Left lobe of liver (tissue), 2 donors: ENCODE measurements at places on chromosomes 2 and 18.

GRCh38 chr2:240394549-240394948, 40.9 kb upstream of the GPC1 start:
- no peak for DNase-seq

- no peak for DNase-seq
Measured at GRCh38 chr2:238863749-238864206, 15.9 kb downstream of the TWIST2 start.

- DNase-seq, result no peak
Measured at GRCh38 chr2:232901736-232902578, 31.9 kb downstream of the SNORC start.

DNA sequence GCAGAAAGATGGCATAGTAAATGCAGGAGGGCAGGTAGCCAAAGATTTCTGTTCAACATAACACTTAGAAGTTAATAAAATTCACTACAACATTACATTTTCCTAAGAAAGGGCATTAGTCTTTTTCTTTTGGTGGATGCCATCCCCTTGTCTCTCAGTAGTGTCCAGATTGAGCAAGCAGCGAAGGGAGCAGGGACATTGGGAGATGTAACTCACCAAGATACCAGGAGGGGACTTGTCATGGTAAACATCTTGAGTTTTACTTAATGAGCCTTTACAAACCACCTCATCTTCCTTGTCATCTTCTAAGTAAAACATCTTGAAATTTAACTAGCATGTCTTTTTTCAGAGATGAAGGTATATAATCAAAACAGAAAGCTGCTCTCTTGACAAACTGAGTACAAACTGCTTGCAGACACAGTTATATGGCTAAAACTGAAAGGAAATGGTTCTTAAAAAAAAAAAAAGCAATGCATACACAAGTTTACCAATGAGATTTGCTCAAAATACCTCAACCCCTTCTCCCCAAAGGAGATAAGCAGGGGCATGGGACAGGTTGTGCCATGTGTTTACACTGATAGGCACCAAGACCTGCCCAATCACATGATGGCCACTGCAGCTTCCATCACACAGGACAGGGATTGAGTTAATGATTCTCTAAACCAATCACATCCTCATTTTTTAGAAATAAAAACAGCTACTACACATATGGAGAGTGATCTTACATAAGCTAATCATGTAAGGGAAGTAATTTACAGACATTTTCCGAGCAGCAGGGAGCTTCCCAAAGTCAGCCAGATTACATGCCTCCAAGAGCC, 30.3 kb downstream of the LPIN2 start:
- DNase-seq, result peak; percentile 89

- peak; percentile 86 for DNase-seq
Measured at GRCh38 chr2:168559187-168559586, 103.1 kb downstream of the CERS6 start.

GRCh38 chr2:46520130-46520711, 40.9 kb downstream of the TMEM247 start:
- no peak for DNase-seq

DNA sequence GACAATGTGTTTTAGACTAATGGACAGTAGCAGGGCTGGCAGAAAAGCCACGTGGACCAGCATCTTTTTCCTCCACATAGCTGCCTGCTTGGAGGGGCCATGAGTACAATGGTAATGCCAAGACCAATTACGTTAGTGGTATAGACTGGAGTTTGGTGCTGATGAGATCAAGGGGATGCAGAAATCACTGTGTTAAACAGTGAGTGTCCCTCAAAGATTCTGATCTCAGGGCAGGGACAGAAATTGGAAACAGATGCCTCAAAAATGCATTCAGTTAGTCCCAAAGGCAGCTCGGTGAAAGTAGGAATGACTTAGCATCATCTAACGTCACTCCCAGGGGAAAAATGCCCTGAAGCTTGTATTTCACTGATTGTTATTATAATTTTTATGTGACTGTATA, 72.4 kb downstream of the SLC16A14 start:
- no peak for DNase-seq

DNA sequence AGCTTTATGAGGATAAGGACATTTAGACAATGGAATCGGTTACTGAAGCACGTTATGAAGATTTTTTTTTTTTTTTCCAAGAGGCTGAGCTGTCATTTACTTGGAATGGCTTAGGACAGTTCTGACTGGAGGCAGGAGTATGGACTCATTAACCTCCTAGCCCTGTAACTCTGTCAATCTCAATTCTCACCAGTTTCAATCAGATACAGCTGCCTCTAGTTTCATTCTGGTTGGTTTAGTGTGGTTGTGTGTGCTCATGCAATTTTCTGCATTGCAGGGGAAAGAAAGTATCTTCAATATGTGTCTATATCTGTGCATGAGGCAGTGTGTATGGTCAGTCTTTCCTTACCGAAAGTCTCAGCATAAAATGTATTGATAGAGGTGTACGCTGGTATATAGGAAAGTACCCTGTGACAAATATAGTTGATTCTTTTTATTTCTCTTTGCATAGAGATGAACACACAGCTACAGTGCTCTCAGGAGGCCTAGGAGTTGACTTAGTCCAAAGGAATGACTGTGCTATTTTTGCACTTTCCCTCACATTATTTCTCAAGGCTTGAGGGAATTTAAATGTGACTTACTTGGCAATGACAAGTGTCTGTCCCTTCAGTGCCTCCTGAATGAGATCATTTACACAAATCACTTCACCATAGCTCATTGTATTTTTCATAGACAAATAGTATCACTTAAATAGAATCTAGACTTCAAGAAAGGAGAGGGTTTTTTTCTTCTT, 50.5 kb upstream of the GRB14 start:
- no peak for DNase-seq

DNA sequence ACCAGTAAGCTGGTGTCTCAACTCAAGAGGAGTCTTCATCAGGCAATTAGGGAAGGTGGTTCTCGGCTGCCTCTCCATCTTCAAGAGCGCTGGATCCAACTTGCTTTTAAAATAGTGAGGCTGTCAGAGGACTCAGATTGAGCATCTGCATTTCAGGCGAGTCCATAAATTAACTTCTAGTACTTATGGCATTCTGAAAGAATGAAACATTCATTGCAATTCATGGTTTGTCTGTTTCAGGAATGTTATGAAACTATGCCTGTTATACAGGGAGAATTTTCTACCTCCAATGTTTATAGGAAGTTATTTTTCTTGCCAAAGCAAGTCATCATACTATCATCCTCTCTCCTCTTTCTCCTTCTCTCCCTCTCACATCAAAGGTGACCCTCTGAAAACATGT, 883.2 kb downstream of the SLC4A3 start:
- DNase-seq, result no peak

DNA sequence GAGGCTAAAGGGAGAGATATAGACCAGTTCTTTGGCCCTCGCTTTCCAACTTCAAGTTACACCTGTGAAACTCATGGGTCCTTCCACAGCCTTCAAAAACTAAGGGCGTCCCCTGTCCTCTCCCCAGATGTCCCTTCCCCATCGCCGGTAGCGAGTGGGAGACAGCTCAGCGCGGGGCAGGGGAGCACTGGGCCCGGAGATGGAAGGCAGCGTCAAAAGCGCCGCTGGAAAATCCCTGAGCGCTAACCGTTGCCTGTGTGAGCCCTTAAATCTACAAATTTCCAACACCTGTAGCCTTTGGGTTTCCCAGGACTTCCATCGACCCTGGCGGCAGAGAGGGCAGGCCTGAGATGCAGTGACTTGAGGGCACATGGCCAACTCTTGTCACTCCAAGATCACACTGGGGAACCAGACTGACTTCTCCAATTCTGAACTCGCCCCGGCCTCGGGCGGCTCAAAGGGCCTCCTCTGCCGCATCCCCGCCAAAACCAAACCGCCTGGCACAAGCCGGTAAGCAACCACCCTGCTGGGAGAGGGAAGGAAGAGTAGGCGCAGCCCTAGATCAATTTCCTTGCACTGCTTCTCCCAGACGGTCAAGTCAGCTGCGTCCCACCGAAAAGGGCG, 879 bp upstream of the EPAS1 start:
- DNase-seq, result peak; percentile 66

DNA sequence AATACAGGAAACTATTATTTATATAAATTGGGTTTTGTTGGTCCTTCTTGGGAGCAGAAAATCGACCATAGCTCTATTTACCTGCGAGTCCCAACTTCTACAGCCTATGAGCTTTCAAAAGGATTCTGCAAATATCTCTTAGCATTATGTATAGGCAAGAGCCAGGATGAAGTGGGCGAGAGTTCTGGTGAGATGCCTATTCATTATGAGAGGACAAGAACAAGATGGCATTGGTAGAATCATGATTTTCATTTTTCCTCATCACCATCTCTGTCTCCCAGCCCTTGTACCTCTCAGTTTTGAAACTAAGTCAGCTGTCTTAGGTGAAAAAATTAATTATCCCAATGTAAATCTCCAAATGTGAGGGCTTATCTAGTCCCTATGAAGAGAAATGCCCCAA, 25.0 kb downstream of the WIPF1 start:
- no peak for DNase-seq

- no peak for DNase-seq
Measured at GRCh38 chr2:134056173-134056572, 197.7 kb upstream of the MGAT5 start.

- DNase-seq, result peak; percentile 60
Measured at GRCh38 chr2:8333177-8333831, 348.6 kb upstream of the ID2 start.

DNA sequence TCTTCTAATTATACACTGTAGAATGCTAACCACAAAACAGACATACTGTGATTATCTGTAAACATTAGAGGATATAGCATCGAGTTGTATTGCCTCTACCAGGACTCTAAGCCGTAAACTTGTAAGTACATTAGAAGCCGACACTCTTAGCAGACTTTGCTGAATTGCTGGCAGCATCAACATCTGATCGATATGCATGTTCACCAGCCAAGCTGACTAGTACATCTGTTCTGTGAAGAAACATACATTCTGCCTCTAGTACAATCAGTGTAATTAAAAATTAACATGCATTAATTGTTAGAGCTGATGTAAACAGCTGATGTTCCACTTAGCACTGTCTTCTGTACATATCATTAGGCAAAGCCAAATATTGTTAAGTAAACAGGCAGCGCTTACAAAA, 502.2 kb downstream of the NR4A2 start:
- no peak for DNase-seq

DNA sequence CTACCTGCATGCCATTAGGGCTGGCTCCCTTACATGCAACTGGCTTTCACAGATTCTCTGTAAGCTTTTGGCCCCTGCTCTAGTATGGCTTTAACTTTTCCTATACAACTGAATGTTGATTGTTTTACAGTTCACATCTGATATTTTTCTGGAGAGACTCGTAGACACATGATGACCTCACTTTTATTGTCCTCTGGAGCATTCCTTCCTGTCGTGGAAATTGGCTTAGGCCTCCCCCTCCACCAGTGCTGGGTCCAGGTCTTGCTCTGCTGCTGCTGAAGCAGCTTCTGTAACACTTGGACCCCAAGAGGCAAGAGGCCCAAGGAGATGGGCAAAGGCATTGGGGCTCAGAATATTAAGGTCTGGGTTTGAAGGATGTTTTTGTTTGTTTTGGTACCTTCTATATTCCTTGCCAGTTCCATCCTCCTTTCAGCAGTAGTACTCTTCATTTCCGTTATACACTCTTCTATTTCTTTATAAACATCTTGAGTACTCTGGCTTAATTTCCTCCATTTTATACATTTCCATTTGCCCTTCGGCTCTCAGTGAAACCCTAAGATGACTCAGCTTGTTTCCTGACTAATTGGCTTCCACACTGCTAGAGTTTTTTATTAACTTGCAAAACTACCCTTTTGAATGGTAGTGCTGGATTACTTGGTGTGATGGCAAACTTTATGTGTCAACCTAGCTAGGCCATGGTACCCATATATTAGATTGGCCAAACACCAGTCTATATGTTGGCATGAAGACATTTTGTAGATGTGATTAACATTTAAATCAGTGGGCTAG, 219.8 kb downstream of the CDCA7 start:
- no peak for DNase-seq

DNA sequence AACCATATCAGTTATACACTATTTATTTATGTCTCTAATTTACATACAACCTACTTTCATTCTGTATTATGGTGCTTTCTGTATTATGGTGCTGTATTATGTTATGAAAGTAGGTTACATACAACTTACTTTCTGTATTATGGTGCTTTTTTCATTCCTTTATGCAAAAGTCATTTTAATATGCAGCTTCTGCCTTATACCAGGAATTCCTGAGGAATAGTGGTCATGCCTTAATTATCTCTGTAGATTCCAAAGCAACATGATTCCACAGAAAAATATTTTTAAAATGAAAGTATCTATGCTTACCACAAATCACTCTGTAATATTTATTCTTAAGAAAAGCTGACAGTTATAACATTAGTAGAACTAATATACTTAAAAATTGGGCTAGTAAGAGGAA, 922.0 kb upstream of the NRXN1 start:
- DNase-seq, result no peak

GRCh38 chr2:65666156-65666725, 233.8 kb upstream of the SPRED2 start:
- no peak for DNase-seq

- DNase-seq, result no peak
Measured at GRCh38 chr18:25077944-25078723, 273.8 kb downstream of the ZNF521 start.

DNA sequence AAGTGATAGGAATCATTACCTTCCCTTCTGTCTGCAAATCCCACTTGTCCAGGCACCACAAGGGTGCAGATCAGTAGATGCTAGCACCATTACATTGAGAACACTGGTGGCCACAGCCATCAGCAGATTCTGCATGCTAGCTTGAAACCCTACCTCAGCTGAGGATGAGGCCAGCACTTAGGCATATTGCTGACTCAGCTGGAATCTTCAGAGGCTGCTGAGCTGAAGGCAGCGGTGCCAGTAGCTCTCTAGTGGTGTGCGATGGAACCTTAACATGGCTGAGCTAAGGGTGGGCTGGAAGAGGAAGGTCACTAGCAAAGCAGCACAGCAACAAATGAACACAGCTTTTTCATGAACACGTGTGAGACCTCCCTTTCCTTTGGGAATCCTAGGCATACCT, 19.0 kb upstream of the CPO start:
- DNase-seq, result no peak

DNA sequence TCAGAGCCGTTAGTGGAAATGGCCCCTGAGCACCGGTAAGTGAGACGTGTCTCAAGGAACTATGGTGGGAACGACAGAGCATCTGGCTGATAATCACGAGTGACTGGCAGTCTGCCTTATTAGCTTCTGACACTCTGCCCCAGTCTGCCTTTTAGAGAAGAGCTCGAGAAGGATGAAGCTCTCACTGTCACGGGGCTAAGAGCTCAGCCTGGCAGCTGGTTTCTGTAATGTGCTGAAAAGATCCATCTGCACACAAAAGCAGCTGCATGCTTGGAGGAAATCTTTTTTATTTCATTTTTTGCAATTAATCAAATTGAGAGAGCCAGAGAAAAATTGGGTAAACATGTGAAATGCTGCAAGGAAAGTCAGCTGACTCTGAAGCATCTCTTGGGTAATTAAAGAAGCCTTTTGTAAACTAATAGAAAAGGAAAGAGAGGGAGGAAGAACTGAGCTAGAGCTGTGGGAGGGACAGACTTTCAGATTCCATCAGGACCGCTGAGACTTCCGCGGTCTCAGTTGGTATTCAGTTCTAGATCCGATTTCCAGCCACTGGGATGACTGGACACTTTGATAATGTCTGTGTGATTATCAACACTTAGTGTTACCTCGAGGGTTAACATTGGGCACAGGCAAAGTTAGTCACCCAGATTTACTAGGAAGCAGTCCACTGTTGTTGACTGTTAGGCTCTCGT, 24.4 kb downstream of the MBP start:
- no peak for DNase-seq

- DNase-seq, result no peak
Measured at GRCh38 chr2:182280118-182280517, 146.7 kb downstream of the PDE1A start.

GRCh38 chr2:185284696-185285095, 453.9 kb upstream of the FSIP2 start:
- no peak for DNase-seq

- DNase-seq, result no peak
Measured at GRCh38 chr18:21851327-21851961, 110.9 kb downstream of the MIB1 start.
